ENCODE measurements at places on chromosomes 6 and 20.
A peak's percentile ranks its signal among the peaks of the same experiment; 100 is the strongest.

DNA sequence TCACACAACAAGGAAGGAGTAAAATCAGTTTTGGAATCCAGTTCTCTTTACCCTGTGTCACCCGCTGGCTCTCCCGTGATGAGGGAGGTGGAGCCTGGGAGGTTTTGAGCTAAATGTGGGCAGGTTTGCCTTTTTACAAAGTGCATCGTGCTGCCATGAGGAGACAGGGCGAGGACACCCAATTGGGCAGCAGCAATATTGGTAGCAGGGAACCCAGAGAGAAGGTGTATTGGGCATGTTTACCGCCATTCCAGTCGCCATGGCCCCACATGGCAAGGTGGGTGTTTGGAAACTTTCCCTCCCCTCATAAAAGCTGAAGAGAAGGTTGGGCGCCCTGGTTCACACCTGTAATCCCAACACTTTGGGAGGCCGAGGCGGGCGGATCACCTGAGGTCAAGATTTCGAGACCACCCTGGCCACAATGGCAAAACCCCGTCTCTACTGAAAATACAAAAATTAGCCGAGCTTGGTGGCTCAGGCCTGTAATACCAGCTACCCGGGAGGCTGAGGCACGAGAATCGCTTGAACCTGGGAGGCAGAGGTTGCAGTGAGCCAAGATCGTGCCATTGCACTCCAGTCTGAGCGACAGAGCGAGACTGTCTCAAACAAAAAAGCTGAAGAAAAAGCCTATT lies 3.5 kb upstream of the UBE2V1 start:
- DNase-seq = no peak

- no peak for DNase-seq
Observed at GRCh38 chr20:16556301-16556700, 16.9 kb downstream of the KIF16B start.

DNA sequence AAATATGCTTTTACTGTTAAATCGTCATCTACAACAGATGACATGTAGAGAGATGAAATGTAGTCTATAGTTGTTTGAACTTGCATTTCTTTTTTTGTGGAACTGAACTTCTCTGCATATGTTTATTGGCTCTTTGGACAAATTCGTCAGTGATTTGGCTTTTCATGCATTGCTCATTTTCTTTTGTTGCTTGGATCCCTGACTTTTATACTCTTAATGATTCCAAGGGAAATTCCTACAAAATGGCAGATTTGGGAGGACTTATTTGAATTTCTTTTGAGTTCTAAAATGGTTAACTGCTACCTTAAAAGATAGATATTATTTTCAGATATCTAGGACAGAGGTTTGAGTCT lies 65.4 kb downstream of the UTRN start:
- DNase-seq = no peak

DNA sequence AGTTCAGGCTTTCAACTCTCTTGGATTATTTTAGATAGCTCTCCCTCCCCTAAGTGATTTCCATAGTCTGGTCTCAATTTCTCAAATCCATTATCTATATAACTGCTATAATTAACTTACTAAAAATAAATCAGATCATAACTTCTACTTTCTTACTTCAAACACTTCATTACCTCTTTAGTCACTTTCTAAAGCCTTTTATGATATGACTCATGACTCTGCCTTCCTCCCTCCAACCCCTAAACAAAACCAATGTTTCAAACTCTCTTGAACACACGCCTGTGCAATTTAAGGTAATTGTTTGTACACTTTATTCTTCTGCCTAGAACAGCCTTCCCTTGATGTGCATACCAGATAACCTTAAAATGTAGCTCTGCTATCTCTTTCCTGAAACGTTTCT lies 100.5 kb downstream of the LMBRD1 start:
- peak; percentile 5 for DNase-seq

- no peak for DNase-seq
Observed at GRCh38 chr6:111843347-111844147, 29.7 kb downstream of the FYN start.

- DNase-seq = no peak
Observed at GRCh38 chr6:52116605-52116948, 29.2 kb upstream of the PKHD1 start.

GRCh38 chr6:16319813-16320532 lies 81.6 kb downstream of the GMPR start:
- DNase-seq = no peak

All from SK-N-DZ (cell line).